Stimulated activated CD4-positive, alpha-beta T cell treated with anti-CD3 and anti-CD28 coated beads, Interleukin-2, amount 100 ng/mL, for 4 hours (primary cell): ENCODE measurements at places on chromosomes 11 and 22.

- DNase-seq, result no peak
Observed at GRCh38 chr11:131118247-131118646, 202.0 kb upstream of the SNX19 start.

DNA sequence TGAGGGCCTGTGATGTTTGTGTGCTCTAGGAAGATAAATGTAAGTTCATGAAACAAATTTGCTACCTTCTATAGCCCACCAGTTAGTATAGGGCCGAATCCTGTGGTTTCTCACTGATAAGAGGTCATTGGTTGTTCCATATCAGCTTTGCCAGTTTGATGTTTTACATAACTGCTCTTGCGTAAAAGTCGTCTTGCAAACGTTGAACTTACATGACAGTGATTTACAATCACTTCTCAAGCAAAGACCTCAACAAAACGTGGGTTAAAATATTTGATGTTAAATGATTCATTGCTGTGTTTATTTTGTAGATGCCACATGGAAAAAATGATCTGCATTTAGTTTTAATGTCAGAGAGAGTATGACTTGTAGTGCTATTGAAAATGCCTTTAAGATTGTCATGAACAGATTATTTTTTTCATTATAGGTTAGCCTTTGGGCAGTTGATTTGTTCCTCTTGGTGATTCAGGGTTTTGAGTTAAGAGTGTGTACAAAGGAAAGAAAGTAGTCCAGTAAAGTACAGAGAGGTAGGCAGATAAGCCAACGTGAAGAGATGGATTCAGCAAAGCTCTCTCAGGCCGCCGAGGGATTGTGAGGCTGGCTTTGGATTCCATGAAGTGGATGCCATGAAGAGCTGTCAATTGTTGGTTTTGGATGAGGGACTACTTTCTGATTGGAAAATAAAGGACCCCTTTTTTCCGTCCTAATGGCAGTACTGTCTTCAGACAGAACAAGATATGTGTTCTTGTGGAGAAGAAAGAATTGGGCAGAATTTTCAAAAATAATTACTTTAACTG lies 2.6 kb downstream of the EWSR1 start:
- no peak for DNase-seq

DNA sequence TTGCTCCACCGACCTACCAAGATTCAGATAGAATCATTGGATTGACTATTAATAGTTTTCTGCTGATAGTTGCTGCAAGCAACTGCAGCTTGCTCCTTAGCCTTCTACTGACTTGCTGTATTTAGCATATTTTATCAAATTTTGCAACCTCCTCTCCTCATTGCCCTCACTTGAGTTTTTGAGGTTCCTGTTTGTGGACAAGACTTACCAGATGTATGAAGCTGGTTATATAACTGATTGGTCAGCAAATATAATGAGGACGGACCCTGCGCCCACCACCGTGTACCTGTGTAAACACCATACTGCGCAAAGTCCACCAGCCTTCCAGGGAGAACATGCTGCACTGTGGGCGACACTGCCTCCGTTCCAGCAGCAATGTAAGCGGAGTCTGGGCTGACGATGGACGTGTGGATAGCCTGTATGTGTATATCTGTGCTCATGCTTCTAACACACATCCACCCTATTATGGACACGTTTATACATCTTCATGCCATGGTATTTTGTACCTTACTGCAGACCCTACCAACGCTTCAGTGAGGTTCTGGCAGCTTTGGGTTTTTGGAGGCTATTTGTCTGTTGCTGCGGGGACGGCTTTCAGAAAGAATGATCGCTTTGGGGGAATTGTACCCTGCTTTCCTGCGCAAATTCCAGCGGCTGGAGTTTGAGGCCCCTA lies 1.5 kb upstream of the USP18 start:
- no peak for DNase-seq

- peak; percentile 44 for DNase-seq
Observed at GRCh38 chr11:18731949-18732821, 6.2 kb upstream of the IGSF22 start.

- DNase-seq, result peak; percentile 57
Observed at GRCh38 chr11:3860375-3860774, 4.9 kb downstream of the STIM1 start.

- no peak for DNase-seq
Observed at GRCh38 chr22:48323746-48324145, 1503.9 kb downstream of the BRD1 start.

- no peak for DNase-seq
Observed at GRCh38 chr11:67506426-67507051, 1.4 kb upstream of the PITPNM1 start.

- no peak for DNase-seq
Observed at GRCh38 chr11:116311206-116311605, 461.6 kb downstream of the BUD13 start.

GRCh38 chr11:12888525-12889158 lies 120.5 kb upstream of the RASSF10 start:
- peak; percentile 42 for DNase-seq

DNA sequence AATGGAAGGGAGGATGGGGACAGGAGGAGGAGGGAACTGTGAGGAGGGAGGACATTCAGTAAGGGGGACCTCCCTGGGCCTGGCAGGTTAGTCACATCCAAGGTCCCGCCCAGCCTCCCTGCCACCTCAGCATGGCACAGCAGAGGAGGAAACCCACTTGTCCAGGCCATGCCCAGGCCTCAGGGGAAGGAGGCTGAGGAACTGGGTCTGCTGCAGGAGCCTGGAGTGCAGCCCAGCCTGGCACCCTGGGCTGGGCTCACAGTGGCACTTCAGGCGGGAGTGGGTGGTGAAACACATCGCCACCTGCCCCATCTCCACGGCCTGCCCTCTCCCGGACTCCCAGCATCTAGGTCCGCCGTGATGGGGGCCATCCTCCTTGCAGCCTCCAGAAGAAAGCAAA lies 17.2 kb upstream of the KLHL35 start:
- no peak for DNase-seq

DNA sequence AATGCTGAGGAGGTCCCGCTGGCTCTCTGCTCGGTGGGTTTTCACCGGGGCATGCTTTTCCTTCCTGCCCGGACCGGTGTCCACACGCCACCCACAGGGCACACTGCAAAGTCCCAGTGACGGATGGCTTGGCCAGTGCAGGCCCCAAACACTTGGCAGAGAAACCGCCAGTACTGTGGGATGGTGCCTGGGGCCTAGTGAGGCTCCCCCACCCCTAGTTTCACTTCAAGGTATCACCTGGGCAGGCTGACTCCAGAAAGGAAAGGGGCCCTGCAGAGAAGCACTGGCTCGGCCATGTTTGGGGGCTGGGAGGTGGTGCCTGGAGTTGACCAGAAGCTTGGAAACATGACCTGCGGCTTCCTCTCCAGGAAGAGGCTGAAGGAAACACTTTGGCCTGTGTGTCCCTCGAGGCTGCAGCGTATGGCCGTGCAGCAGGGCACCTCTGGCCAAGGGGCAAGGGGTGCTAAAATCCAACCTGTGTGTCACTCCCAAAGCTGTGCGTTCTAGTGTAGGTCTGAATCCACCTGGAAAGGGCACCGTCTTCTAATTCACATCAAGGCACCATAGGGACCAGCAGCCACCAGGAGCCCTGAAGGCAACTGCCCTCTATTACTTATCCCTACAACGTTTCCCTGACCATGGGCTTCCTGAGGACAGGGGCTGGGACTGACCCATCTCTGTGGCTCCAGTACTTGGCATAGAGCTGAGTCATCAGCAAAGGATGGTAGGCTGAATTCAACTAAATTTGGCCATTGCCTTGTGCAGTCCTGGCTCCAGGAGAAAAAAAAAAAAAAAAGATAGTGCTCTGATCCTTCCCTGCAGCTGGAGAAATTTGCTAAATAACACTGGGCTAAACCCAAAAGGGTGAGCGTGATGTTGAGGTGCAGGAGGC lies 22.6 kb downstream of the TPBGL start:
- no peak for DNase-seq

DNA sequence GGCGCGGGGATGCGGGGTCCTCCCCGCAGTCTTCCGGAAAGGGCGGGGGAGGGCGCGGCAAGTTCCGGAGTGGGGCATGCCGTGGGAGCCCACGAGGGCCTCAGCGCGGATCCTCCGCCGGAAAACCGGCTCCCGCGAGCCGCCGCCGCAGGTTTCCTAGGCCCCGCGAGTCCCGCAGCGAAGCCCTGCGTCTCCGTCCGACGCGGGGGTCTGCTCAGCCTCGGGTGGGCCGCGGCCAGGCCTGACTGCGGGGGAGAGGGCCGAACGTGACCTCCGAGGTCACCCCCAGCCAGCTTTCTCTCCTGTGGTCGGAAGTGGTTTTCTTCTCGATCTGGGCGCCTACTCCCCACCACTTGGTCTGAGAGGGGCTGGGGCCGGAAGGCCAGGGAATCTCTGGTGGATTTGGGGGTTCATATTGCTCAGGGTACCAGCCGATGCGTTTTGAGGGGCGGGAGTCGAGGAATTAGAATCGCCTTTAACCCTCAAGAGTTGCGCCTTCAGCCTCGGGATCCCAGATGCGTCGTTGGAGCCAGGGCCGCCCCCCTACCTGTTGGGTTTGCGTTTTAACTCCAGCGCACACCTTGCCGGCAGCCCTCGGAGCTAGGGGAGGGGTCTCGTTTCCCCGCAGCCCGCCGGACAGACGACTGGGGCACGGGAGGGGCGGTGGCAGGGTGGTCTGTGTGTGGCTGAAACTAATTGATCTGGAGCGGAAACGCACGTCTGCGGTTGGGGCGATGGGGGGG lies 3.6 kb upstream of the CCND1 start:
- DNase-seq, result no peak

- no peak for DNase-seq
Observed at GRCh38 chr11:63490551-63491239, at the start of gene PLAAT5. Gene PLAAT5 (minus strand): TSS chr11:63491167. CDS start chr11:63491034, 133 bp downstream.

DNA sequence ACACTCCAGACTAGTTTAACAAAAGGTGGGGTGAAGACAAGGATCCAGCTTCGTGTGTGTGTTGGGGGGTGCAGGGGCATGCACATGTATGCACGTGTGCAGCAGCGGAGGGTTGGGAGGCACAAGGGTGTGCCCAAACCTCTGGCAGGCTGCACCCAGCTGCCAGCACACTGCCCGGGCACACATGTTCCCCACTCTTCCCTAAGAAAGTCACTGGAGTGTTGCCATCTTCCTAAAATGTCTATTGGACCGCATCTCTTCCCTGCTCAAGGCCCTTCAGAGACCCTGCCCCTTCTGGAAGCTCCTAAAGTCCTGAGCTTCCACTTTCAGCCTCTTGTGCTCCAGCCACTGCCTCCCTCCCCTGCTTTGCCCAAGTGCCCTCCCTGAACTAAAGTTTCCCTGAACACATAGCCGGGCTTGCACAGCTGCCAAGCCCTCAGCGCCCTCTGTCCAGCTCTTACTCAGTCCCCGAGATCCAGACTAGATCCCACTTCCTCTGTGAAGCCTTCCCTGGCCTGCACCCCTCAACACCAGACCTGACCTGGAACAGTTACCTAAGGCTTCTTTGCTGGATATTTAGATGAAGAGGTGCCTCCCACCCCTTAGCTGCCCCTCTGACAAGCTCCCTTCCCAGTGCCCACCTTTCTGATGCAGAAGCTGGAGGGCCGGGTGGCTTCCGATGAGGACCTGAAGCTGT lies 6.0 kb downstream of the CFL1 start:
- no peak for DNase-seq

DNA sequence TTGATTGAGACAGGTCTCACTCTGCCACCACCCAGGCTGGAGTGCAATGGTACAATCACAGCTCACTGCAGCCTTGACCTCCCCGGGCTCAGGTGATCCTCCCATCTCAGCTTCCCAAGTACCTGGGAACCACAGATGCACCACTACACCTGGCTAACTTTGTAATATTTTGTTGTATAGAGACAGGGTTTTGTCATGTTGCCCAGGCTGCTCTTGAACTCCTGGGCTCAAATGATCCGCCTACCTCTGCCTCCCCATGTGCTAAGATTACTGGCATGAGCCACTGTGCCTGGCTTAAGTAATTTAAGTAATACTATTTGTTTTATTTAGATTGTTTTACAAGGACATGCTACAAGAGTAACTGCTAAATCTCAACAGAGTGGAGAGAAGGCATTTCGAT lies 33.5 kb downstream of the ZNF143 start:
- DNase-seq, result no peak

GRCh38 chr11:100459811-100460210 lies 227.3 kb upstream of the ARHGAP42 start:
- no peak for DNase-seq

DNA sequence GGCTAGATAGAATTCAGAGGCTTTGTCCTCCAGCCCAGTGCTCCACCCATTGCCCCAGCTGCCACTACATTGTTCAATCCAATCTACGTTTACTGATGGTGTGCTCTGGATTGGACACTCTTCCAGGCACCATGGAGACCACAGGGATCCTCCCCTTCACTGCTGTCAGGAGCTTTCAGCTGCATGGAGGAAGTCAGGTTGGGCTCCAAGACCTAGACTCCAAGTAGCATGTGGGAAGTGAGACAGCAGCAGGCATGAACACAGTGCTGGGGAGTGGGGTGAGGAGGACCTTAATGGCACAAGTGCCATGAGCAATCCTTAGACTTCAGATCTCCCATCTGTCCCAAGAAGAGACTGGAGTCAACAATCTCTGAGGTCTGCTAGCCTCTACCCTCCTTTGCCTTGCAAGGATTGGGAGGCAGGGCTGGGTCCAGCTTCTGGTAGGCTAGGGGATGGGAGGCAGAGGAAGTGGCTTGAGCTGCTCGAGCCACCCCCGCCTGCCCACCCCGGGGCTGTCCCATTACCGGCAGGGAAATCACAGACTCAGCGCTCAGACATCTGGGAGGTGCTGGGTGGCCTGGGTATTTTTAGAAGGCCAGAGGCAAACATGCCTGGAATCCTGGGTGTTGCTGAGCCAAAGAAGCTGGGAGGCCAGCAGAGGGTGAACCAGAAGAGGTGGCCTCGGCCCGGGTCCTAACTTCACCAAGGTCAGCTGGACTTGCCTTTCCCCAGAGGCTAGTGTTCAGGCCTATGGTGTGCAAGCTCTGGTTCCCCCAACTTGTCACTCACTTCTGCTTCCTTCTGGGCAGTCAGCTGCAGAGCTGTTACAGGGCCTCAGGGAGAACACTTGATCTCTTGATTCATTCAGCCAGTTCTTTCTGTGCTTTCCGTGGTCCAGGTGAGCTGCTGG lies 15.2 kb upstream of the FCHSD2 start:
- DNase-seq, result no peak

GRCh38 chr11:115169251-115169650 lies 335.0 kb downstream of the CADM1 start:
- no peak for DNase-seq

- no peak for DNase-seq
Observed at GRCh38 chr22:38638728-38639127, 17.5 kb downstream of the FAM227A start.

DNA sequence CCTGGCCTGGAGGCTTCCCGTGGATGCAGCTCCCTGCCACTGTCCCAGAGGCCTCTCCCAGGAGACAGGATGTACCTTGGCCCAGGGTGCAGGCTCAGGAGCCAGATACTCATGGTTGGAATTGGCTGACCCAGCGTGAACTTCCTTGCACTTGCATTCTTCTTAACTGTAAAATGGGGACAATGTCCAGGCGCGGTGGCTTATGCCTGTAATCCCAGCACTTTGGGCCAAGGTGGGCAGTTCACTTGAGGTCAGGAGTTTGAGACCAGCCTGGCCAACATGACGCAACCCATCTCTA lies 20.1 kb upstream of the ST3GAL4 start:
- DNase-seq, result no peak

DNA sequence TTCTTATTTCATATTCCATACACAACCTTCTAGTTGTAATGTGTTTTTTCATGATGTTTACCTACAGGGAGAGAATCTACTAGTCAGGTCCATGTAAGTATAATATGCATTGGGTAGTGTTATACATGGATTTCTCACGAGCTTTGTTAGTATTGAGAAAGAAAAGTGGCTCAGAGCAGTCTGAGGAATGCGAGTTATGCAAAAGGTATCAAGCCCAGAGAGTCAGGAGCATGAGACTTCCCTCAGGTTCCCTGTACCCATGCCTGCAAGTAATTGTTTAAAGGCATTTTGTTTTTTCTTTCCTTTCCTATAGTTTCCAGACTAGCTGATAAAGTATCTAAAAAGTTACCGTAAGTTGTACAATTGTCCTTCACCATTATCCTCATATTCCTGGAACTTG lies 66.1 kb downstream of the STK33 start:
- no peak for DNase-seq
